ENCODE measurements at places on chromosomes 13 and 19.

GRCh38 chr13:106686163-106686562, 118.2 kb upstream of the ARGLU1 start:
- DNase-seq = no peak

DNA sequence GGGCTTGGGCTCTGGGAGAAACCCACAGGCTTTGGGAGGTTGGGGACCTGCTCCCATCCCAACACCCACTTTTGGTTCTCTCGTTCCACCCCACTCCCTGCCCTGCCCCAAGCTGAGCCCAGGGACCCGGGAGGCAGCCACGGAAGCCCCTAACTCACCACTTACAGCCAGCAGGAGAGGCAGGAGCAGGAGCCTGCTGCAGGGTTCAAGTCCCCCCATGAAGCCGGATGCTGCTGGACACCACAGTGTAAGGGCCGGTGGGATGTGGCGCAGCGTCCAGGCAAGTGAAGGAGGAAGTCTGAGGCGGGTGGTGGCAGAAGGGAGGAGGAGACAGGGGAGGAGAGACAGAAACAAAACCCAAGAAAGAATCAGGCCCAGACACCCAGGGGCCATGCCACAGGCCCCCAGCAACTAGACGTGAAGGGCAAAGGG, at the start of gene TYROBP:
TYROBP (minus strand) TSS at position 286 of the 432 bp plus-strand sequence; CDS start at position 219, 67 bp downstream.
- DNase-seq = no peak

- no peak for DNase-seq
These were observed 236.7 kb upstream of the SLITRK1 start for GRCh38 chr13:84118839-84119409.

GRCh38 chr13:21297447-21297846, 121.0 kb downstream of the MRPL57 start:
- no peak for DNase-seq

GRCh38 chr13:80039000-80039399, 301.9 kb downstream of the SPRY2 start:
- DNase-seq = no peak

DNA sequence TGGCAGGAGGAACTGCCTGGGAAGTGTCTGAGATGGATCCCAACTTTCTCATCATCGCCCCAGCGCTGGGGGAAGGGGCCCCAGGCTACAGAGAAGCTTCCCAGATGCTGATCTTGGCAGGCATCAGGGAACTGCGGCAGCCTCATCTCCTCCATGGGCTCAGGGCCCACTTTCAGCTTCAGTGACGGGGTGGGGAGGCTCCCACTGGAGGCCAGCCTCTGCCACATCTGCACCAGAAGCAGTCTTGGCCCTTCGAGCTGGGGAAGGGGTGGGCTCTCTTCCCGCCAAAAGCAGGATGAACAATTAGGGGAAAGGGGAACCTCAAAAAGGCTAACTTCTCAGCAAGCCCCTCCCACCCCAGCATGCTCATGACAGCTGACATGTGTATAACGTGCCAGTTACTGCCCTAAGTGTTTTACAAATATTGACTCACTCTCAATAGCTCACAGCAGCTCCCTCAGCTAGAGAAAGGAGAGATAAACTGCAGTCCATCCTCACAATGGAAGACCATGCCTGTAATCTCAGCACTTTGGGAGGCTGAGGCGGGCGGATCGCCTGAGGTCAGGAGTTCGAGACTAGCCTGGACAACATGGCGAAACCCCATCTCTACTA, 7.1 kb upstream of the S1PR2 start:
- DNase-seq = no peak

- no peak for DNase-seq
These were observed 37.6 kb downstream of the PIN1 start for GRCh38 chr19:9872618-9873242.

GRCh38 chr19:2923510-2923909, 21.3 kb downstream of the ZNF77 start:
- DNase-seq = no peak

DNA sequence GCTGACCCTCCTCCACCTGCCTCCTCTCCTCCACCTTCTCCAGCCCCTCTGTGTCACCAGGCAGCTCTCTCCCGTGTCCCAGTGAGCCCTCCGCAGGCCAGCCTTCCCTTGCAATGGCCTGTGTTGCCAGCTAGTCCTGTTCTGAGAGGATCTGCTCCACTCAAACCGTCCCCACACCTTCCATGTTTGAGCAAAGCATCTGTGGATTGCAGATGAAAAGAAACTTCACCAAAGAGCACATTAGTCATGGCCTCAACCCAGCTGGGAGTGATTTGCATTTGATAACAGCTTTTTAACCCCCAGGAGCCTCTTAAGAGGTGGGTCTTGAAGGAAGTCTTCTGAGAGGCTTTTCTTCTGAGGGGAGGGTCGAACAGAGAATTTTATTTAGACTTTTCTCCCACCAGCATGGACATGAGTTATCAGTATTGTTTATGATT, 72.8 kb downstream of the COL4A2 start:
- DNase-seq = no peak

DNA sequence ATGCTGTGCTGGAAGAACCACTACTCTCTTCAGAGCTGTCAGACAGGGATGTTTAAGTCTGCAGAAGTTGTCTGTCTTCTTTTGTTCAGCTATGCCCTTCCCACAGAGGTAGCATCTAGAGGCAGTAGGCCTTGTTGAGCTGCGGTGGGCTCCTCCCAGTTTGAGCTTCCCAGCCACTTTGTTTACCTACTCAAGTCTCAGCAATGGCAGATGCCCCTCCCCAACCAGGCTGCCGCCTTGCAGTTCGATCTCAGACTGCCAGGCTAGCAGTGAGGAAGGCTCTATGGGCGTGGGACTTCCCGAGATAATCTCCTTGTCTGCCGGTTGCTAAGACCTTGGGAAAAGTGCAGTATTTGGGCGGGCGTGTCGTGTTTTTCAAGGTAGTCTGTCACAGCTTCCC, 42.1 kb upstream of the UQCRFS1 start:
- no peak for DNase-seq

- no peak for DNase-seq
These were observed 44.7 kb downstream of the COL4A2 start for GRCh38 chr13:110351636-110352420.

DNA sequence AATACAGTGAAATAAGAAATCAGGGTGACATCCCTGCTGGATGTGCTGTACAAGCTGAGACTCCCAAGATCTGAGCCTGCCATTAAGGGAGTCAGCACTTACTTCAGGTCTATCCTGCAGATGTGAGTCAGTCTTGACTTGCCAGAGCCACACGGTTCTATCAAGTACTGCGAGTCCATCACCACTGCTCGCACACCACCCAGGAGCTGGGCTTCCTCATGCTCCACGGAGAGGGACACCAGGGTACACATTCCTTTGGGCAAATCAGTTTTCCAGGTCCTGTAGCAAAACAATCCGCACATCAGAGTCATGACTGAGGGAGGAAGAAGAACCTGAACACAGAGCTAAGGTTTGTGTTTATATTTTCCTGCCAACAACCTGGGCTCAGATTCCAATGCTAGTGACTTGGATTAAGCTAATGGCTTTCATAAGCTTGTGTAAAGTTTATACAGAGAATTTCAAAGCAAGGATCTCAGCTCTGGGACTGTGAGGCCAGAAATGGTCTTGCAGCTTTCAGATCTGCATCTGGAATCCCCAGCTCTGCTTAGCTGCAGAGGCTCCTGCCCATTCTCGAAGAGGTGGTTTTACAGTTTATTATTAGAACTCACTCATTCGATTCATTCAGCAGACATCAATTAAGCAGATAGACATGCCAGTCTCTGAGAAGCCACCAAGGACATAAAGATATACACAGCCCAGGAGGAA, 90.6 kb downstream of the KL start:
- DNase-seq = no peak

GRCh38 chr13:101452519-101453485, at the start of gene ITGBL1:
ITGBL1 (plus strand) TSS chr13:101452675; CDS start chr13:101452834, 159 bp downstream.
- DNase-seq = no peak

GRCh38 chr13:109963384-109963783, 177.0 kb upstream of the IRS2 start:
- no peak for DNase-seq

GRCh38 chr13:110215606-110216005, 91.4 kb downstream of the COL4A1 start:
- no peak for DNase-seq

DNA sequence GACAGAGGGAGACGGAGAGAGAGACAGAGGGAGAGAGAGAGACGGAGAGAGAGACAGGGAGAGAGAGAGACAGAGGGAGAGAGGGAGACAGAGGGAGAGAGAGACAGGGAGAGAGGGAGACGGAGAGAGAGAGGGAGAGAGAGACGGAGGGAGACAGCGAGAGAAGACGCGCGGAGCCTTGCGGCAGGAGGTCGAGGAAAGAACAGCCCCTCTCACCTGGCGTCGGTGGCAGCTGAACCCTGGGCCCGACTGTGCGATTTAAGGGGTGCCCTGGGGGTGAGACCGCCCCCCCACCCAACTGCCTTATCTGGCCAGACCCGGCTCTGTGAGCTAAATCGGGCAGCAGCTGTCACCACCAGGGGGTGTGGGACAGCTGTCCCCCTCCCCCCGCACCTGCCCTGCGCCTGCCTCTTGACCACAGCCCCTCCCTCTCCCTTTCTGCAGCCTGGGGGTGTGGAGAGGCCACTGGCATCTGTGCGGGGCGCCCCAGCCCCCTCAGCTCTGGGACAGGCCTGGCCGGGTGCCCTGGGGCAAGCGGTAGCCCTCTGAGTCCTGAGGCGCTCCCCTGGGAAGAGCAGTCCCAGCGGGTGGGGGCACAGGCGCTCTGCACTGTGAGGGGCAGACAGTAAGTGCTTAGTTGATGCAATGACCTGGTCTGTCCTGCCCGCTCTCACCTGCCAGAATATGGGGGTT, 10.8 kb downstream of the JOSD2 start:
- DNase-seq = no peak

DNA sequence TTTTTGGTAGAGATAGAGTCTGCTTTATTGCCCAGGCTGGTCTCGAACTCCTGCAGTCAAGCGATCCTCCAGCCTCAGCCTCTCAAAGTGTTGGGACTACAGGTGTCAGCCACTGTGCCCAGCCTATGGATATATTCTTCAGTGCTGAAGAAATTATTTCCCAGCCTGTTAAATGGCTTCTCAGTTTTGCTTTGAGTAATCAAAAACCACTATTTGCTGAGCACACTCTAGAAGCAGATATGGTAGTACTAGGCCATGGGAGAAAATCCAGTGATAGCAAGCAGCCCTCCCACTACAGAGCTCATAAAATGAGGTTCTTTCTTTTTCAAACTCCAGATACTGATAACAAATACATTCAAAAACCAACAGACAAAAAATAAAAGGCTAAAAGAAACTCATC, 80.6 kb upstream of the CLDN10 start:
- no peak for DNase-seq

DNA sequence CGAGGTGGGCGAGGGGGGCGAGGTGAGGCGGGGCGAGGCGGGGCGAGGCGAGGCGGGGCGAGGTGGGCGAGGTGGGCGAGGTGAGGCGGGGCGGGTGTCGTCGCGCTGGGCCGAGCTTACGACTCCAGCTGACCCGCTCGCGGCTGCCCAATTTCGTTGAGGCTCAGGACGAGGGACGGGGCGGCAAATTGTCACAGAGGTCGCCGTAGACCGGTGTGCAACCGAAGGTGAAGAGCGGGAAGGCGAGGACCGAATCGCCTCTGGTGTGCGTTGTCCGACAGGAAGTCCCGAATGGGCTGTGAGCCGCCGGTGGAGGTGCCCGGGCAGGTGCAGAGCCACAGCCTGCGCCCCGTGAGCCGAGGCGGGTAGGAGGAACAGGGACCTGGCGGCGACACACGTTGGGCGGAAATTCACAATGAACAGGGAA, at the start of gene LACC1:
LACC1 (plus strand) TSS at position 150 of the 427 bp plus-strand sequence. CDS start 1,082 bp downstream, outside the sequence.
- DNase-seq = peak; percentile 72

DNA sequence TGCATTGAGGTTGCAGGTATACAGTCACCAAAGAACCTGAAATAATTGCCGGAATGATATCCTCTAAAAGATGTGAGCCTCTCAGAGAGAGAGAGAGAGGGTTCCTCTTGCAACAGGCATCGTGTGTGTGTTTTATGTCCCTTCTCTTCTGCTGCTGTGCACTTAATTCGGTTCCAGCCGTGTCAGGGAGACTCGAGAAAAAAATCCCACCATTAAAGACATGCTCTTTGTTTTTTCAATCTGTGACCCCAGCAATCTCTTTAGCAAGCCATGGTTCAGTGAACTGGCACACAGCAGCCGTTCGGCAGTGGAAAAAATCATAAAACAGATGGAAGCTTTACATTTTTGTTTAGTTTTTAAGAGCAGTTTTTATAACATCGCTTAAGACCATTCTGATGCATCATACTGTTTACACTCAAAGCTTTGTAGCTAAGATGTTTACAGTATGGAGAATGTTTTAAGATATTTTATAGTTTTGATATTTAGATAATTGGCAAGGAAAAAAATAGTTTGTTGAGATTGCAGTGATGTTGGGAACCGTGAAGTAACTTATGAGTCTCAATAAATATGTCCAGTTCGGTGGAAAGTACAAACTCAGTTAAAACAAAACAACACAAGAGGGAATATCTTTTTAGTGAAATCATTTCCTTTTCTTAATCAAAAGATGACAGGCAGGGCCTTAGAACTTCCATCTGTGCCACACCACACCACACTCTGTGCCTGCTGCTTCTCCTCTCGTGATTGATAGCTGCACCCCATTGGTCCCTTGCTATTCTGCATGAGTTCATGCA, 31.2 kb upstream of the ZNF536 start:
- no peak for DNase-seq

GRCh38 chr13:98445340-98446233, 131.3 kb downstream of the STK24 start:
- DNase-seq = peak; percentile 92

- no peak for DNase-seq
These were observed 94.9 kb downstream of the TM9SF2 start for GRCh38 chr13:99596180-99596579.

DNA sequence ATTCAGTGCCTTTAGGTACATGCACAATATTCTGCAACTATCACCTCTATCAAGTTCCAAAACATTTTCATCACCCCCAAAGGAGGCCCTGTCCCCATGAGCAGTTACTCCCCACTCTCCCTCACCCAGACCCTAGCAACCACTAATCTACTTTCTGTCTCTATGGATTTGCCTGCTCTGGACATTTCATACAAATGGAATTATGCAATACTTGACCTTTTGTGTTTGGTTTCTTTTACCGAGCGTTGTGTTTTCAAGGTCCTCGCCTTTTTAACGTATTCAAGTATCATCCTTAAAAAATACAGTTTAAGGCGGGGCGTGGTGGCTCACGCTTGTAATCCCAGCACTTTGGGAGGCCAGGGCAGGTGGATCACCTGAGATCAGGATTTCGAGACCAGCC, 159.7 kb downstream of the IER2 start:
- DNase-seq = no peak

DNA sequence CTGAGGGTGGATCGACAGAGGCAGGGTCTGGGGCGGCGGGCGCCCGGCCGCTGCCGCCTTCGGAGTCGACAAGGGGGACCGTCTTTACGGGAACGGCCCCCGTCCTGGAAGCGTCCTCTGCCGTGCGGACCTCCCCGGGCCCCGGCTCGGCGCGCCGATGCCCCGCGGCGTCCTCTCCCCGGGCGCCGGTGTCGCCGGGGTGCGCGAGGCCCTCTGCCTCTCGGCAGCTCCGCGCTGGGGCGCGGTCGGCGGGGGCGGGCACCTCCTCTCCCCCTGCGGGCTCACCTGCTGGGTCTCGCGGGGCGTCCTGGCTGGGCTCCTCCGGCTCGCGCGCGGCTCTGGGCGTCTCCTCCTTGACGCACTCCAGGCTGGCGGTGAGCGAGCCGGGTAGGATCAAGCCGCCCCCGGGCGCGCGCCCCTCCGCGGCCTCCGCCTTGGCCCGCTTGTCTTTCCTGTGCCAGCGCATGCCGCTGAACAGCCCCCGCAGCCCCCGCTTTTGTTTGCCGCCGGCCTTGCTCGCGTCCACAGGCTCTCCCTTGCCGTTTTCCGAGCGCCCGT, 1.5 kb downstream of the AMER2 start:
- DNase-seq = peak; percentile 55

Measured in activated CD8-positive, alpha-beta memory T cell treated with anti-CD3 and anti-CD28 coated beads, Interleukin-2, amount 50 U/mL, for 48 hours (primary cell).